ENCODE measurements at places on chromosomes 2 and 18. TPM values are rescaled to one million over a fixed set of nuclear protein-coding genes. Genes with fewer than 3 reads are reported as not detected.
A peak's percentile ranks its signal among the peaks of the same experiment; 100 is the strongest.

- no peak for DNase-seq
Observed at GRCh38 chr2:127138281-127138680, 31.3 kb upstream of the BIN1 start.

DNA sequence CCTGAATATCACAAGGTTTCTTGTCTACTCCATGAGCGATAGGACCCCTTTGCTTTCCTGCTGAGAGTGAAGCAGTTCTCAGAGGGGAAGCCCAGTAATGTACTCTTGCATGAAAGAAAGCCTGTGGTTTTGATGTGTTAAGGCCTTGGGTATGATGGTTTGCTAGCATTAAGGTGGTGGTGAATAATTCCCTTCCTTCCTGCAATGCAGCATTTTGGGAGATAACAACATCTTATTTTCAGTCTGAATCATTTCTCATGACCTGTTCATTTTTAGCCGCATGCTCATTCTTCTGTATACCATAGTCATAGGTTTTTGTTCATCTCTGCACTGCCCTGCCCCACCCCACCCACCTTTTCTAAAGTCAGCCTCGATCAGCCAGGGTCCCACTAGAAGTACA is 66.2 kb downstream of the HNMT start:
- DNase-seq, result no peak

SOX11 gene
- total RNA-seq, result 16.6 TPM

DNAJC5G gene
- not detected for total RNA-seq

DNA sequence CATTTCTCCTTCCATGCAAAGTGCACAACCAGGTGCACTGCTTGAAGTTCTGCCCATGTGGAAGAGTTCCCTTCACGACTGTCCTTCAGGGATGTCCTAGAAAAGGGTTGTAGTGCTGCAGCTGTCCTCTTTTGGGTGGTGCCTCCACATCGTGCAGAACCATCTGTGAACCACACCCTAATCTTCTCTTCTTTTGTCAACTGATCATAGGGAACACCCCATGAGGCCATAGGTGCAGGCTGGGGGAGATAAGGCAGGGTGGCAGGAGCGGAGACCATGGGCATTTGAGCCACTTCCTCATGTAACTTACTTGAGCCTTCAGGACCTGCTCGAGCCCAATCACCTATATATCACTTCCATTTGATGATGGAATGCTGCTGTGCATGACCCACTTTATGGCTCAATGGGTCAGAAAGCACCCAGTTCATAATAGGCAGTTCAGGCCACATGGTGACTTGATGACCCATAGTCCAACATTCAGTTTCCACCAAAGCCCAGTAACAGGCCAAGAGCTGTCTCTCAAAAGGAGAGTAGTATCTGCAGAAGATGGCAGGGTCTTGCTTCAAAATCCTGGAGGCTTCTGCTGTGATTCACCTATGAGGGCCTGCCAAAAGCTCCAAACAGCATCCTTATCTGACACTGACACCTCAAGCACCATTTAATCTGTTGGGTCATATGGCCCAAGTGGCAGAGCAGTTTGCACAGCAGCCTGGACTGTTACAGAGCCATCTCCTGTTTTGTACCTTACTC is 84.7 kb upstream of the CYRIA start:
- DNase-seq, result no peak

KCNK3 gene
- total RNA-seq, result 10.5 TPM

DNA sequence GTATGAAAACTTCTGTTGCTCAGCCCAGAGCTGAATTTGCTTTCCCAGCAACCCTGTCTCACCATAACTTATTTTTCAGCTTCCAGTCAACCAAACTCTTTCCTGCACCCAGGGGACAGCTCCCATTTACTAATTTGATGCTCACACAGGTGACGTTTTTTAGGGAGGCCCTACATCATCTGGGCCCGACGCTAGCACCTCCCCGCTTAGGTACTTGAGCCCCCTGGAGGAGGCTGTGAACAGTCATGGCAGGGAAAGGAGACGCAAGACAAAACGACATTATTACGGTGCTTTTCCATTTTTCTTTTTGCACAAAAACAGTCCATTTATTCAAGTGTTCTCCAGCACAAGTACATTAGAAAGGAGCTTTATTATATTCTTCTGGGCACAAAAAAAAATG is 59.2 kb upstream of the POMC start:
- DNase-seq, result no peak

DNA sequence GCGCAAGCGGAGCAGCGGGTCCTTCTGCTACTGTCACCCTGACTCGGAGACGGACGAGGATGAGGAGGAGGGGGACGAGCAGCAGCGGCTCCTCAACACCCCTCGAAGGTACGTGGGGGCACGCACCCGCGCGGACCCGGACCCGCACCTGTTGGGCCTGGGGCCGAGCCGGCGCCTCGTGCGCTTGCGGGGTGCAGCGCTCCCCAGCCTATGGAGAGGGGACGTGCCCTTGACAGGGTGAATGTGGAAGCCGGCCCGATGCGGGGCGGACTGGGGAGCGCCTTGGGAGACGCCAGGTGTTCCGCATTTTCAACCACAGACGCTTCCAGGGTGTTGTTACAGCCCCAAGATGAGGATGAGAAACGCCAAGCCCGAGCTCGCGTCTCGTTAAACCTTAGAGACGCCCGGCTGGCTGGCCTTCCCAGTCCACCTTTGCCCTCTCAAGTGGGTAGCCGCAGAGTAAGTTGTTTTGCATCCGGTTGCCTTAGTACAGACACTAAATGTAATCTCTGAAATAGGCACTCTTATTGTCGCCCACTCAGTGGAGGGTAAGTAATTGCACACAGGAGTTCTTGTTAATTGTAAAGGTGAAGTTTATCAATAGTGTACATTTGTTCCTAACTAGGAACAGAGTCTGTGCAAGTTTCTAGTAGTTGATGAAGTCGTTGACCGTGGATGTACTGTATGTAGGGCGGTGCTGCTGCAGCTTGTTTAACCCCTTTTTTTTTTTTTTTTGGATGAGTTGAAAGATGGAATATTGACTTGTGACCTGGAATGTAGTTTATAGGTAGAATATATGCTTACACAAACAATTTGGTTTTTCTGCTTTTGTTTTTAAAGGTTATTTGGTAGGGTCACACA is 815 bp downstream of the GMCL1 start:
- DNase-seq, result peak; percentile 60

- no peak for DNase-seq
Observed at GRCh38 chr2:24830351-24830750, 37.1 kb downstream of the CENPO start.

GRCh38 chr18:44516450-44516849 is 164.2 kb upstream of the SETBP1 start:
- DNase-seq, result no peak

- peak; percentile 82 for DNase-seq
Observed at GRCh38 chr2:127086990-127087790, 19.8 kb downstream of the BIN1 start.

DNA sequence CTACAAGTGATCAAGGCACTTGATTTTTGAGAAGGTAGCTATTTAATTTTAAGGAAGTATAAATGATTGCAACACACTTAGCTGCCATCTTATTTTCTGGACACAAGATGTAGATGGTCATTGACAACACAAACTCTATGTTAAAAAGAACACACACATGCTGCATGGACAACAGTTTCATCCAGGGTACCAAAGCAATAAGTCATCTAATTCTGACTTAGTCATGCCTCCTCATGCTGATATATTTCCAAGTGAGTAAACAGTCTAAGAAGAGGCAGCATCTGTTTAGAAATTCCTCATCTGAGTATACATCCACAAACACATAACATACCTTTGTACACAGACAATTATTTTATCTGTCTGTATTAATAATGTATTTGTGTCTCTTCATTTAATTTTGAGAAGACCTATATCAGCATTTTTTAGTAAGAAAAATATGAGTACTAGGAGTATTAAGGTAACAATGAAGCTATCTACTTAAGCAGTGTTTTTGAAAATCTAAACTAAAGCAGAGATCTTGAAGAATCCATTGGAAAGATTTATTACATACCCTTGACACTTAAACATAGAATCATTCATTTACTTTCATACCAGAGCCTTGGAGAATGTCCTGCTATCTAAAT is 84.9 kb downstream of the SCN1A start:
- DNase-seq, result no peak

- no peak for DNase-seq
Observed at GRCh38 chr2:43896906-43897305, 58.1 kb downstream of the ABCG8 start.

GRCh38 chr2:190695739-190696138 is 46.9 kb downstream of the NAB1 start:
- no peak for DNase-seq

DNA sequence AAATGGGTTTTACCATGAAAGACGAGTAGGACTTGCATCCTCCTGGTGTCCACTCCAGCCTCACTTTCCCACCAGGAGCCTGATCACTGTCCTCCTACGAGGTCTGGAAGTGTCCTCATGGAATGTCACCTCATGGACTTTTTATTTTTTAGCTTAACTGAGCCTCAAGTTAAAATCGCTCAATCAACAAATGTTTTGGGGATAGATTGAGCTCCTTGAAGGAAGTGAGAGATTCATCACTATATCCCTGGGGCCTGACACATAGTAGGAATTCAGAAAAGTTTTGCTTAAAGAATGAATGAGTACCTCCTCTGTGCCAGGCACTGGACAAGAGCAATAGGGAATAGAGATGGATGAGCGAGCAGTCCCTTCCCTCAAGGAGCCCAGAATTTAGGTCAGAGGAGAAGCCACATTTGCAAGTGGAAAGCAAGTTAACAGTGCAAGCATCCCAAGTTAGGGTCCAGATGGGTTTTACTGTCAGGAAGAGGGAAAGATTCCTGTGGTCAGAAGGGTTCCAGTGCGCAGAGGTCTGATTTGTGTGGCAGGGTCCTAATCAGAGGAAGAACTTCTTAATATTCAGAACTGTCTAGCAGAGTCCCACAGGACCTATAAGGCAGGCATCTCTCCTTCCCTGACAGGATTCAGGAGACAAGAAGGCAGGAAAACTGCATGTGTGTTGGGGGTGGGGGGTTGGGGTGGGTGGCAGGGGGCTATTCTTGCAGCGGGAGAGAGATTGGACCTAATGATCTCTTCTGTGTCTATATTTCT is 67.0 kb downstream of the MYCN start:
- no peak for DNase-seq

FAM124B gene
- total RNA-seq, result 0.17 TPM

- DNase-seq, result no peak
Observed at GRCh38 chr18:56738184-56738583, 87.0 kb downstream of the WDR7 start.

DNA sequence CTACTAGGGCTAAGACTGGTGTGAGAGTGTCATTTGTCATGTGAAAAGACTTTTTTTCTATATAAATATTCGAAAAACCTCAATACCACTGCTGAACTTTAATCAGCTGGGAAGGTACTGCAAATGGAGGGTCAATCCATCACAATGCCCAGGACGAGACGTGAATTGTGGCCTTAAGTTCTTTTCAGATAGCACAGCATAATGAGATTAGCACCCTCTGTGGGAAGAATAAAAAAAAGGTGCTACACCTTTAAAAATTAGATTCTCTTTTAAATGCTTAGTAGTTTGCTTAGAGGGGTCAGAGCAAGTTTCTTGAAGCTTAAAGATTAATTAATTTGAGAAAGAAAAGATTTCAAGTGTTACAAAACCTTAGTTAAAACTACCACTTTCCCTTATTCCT is 5.6 kb downstream of the LRRTM1 start:
- no peak for DNase-seq

- no peak for DNase-seq
Observed at GRCh38 chr2:19361325-19361990, 3.0 kb upstream of the OSR1 start.

DNA sequence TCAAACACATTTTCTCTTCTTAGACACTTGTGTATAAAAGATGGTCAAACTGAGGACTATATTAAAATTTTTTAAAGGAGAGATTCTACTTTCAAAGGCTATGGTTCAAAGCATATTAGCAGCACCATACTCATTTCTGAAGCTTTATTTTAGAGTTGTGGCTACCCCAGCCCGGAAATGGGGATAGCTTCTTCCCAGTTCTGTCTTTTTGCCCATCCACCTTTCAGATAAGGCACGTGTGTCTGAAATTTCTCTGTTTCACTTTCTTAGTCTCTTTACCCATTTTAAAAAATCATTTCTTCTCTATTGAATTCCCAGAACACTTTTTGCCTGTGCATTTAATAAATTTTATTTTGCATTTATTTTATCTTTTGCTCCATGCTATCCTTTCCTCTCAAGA is 431.5 kb downstream of the RNF144A start:
- DNase-seq, result no peak

SLC5A7 gene
- total RNA-seq, result not detected

GRCh38 chr2:133561045-133561852 is 7.0 kb downstream of the NCKAP5 start:
- DNase-seq, result peak; percentile 76

NOSTRIN gene
- total RNA-seq, result 19.1 TPM

DNA sequence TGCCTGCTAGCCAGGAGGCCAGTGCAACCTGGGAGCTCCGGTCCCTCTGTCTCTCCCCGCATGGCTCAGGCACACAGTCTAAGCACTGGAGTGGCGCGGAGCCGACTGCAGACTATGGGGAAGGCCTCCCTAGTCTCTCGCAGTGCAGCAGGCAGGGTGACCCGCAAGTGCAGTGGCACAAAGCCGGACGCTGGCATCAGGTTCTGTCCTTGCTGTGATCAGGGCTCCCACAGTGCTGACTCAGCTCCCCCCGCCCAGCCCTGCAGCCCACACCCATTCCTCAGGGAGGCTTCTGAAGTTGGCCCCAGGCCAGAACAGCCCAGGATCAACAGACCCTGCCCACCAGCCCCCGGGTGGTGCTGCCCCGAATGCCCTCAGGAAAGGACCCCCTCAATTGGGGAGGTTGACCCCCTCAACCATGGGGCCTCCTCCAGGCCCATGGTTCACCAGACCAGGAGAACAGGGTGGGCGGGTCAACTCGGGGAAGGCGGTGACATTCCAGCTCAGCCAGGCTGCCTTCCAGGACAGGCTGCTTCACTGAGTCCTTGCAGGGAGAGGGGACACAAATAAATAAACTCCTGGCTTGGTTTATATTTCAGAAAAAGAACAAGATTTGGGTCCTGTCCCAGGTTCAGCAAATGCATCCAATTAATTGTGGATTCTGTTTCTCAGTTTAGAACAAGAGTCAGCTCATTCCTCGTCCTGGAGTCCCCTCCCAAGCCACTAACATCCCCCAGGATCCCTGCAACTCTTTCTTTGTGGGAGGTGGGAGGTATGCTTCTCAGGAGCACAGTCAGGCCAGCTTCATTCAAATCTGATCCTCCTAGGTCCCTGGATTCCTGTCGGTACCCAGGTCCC is 12.2 kb downstream of the BIN1 start:
- DNase-seq, result peak; percentile 68

DNA sequence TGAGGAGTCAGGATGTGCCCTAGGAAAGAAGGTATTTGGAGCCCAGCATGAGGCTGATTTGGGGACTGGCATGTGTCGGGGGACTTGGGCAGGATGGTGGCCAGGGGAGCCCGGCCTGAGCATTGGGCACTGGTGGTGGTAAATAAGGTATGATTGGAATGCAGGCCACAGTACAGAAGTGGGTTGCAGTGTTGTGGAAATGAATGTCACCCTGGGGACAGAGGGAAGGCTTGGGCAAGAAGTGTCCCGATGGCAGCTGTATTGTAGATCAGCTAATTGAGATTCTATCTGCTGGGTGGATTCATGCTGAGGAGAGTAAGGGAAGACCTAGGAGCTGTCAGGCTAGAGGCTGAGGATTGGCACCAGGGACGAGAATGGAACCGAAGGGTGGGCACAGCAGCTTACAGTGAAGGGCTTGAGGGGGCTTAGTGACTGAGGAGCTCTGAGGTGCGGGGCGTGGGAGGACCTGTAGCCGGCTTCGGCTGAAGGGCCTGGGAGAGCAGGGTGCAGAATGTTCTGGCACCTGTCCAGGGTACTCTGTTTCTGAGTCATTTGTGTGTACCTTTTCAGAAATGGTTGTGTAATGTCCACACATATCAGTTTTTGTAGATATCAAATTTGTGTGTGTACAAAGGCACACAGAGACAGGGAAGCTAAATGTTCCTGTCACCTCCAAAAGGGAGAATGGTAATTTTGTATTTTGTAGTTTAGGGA is 170.2 kb downstream of the PRKCE start:
- DNase-seq, result peak; percentile 80

ATP6V1B1 gene
- total RNA-seq, result 0.84 TPM

Measured in hepatocyte (in vitro differentiated cells).